ENCODE measurements at places on chromosomes 13 and 19.

- no peak for DNase-seq
These were observed 459 bp downstream of the PRAM1 start for GRCh38 chr19:8501981-8502380.

DNA sequence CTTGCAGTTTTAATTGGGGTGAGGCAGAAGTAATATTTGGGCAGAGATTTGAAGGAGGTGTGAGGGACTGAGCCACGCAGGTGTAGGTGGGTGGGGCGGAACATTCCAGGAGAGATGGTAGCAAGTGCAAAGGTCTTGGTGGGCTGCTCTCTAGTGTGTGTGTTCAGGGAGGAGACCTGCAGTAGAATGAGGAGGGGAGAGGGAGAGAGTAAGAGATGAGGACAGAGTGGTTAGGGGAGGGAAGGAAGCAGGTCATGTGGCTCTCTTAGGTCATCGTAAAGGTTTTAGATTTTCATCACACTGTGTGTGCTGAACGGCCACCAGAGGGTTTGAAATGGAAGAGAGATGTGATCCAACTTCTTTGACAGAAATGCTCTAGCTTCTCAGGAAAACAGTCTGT lies 33.5 kb downstream of the WASF3 start:
- no peak for DNase-seq

- no peak for DNase-seq
These were observed 192.7 kb upstream of the MIR17HG start for GRCh38 chr13:91154558-91155353.

GRCh38 chr19:45404557-45405434 lies at the start of gene PPP1R13L:
Gene PPP1R13L (minus strand): TSS chr19:45405069. CDS start chr19:45398318, 6,751 bp downstream.
- DNase-seq = no peak

- no peak for DNase-seq
These were observed 34.4 kb upstream of the TNFAIP8L1 start for GRCh38 chr19:4604912-4605311.

- no peak for DNase-seq
These were observed 171.5 kb downstream of the OLFM4 start for GRCh38 chr13:53200075-53200474.

DNA sequence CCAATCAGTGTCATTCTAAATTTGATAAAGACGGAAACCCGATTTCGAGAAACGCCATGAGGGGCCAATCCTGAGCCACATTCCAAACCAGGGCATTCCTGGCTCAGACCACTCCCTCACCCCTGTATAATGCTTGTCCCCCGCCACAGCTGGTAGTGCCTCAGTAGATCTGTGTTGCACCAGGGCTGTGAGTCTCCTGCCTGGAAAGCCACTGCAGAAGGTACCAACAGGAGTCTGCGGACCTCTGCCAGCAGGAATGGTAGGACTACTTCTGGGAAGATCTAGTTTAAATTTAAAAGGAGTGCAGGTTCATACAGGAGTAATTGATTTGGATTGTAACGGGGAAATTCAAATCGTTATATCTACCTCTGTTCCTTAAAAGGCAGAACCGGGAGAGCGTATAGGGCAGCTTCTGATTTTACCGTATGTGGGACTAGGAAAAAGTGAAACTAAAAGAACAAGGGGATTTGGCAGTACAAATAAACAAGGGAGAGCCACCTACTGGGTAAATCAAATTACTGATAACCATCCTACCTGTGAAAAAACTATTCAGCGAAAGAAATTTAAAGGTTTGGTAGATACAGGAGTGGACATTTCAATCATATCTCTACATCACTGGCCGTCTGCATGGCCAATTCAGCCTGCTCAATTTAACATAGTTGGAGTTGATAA lies 20.8 kb upstream of the ZNF266 start:
- no peak for DNase-seq

DNA sequence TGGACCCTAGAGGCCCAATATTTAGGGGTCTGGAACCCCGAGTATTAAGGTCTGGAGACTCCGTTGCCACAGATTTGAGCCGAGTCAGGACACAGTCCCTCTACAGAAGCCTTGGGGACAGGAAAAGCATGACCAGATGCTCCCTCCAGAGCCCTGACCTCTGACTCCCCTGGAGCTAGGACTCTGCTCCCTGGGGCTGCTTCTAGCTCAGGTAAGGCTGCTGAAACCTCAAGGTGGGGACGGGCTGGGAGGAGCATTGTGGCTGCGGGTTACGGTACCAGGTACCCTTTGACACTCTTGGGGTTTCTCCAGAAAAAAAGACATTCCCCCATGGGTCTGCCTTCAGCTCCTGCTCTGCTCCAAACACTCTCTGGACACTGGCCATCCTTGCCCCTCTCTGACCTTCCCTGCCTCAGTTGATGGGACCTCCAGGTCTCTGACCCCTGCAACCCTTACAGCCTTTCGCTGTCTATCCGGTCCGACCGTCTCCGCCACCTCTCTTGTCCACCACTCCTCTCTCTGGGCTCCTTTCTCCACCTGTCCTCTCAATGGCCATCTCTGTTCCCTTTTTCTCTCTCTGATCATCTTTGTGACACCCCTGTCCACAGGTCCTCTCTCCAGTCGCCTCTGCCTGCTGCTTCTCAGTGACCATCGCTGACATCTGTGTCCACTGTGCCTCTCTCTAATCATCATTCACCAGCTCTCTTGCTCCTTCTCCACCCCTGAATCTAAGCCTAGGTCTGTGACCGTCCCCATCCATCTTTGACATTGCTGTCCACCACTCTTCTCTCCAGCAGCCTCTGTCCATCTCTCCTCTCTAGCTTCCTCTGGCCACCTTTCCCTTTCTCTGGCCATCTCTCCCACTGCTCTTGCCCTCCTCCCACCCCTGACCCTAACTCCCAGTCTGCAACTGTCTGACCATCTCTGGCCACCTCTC lies 1.4 kb downstream of the LRFN3 start:
- DNase-seq = no peak

DNA sequence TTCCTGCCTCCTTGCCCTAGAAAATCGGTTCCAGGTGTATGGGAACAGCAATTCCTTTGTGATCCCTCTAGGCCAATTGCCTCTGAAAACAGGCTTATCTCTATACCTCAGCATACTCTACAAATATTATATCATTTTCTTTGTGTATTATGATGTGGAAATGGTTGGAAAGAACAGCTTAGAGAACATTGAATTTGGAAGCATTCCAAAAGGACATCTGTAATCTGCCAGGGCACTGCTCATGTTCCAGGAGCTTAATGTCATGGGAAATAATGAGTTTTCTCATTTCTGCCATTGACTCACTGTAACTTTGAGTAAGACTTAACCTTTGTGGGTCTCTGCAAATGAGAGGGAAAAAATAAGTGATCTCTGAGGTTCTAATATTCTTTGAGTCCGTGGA lies 147.3 kb downstream of the UFM1 start:
- no peak for DNase-seq

DNA sequence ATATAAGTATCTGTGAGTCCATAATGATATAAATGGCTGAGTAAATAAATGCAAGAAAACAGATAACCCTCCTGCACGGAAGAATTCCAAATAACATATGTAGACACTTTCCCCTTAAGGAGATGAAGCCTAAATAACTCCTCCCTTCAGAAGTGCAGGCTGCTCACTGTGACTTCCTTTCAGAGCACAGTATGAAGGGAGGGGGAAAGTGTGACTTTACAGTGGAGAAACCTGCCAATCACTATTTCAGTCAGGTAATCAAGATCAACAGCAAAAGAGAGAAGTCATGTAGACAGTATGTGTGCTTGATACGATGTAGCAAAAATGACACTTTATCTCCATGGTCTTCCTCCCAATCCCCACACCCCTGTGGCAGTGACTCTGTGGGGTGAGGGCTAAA lies 7.1 kb downstream of the GGACT start:
- no peak for DNase-seq

- DNase-seq = no peak
These were observed 874 bp downstream of the TRIM28 start for GRCh38 chr19:58544591-58545285.

- DNase-seq = no peak
These were observed 167.7 kb downstream of the SPRY2 start for GRCh38 chr13:80173224-80173623.

DNA sequence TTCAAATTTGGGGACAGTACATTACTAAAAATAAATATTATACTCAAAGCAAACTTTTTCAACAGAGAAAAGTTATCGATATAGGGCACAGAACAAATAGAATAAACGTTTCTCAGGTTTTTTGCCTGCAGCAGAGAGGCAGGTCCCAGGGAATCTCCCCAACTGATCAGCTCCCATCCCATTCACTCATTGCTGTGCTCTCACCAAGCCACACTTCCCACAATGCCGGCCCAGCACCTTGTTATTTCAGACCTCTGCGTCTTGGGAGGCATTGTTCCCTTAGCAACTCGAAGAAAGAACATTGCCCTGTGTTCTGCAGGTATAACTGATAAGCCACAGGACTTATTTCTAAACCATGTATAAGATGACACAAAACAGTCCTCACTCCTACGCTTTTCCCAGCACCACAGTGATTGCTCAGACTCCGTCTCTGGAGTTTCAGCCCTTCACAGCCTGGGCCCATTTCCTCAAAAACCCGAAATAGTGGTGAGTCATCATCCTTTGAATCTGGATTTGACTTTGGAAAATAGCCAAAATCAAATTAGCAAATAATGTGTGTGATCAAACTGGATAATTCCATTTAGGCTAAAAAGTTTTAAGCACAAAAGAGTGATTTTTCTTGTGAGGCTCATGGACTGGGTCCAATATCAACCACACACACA lies 100.4 kb downstream of the DCLK1 start:
- no peak for DNase-seq

DNA sequence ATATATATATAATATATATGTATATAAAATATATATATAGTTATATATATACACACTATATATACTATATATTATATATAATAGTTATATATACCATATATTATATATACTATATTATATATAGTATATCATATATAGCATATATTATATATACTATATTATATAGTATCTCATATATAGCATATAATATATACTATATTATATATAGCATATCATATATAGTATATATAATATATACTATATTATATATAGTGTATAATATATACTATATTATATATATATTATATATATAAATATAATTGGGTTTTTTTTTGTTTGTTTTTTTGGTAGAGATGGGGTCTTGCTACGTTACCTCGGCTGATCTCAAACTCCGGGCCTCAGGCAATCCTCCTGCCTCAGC lies 11.6 kb upstream of the HNRNPL start:
- no peak for DNase-seq

DNA sequence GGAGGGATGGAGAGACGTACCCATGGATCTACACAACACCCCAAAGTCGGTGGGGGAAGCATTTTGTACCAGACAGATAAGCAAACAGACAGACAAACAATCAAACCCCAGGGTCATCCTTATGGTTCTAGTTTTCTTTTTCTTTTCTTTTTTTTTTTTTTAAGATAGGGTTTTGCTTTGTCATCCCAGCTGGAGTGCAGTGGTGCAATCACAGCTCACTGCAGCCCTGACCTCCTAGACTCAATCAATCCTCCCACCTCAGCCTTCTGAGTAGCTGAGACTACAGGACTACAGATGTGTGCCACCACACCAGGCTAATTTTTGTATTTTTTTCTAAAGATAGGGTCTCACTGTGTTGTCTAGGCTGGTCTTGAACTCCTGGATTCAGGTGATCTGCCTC lies 17.9 kb upstream of the FBL start:
- no peak for DNase-seq

All from NCI-H1092 (cell line).